HepG2 (cell line): ENCODE measurements at places on chromosomes 6 and 20. TPM values are rescaled to one million over a fixed set of nuclear protein-coding genes. Genes with fewer than 3 reads are reported as not detected.
A peak's percentile ranks its signal among the peaks of the same experiment; 100 is the strongest.

Gene TSBP1
- polyA plus RNA-seq = not detected in 2 replicates

Gene NRSN1
- not detected in 2 replicates for polyA plus RNA-seq

DNA sequence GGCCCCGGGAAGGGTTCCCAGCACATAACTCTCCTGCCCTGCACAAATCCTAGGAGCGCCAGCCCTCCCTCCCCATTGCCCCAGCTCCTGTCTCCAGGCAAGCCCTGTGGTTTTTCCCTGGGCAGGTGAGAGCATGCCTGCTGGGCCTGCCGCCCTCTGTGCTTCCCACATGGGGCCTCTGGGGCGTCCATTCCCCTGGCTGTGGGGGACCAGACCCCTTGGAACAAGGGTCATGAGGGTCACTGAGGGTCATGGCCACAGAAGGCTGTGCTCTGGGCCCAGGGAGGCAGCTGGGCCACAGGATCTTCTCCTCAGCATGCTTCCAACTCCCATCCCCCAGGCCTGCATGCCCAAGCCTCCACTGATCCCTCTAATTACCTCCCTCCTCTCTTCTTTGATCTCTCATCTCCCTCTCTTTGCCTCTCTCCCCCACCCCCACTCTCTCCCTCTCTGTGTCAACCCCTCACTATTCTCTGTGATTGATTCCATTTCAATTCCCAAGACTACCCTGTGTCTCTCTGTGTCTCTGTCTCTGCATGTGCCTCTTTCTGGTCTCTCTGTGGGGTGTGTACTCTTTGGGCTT is 6.1 kb downstream of the MDFI start:
- DNase-seq = peak; percentile 43

DNA sequence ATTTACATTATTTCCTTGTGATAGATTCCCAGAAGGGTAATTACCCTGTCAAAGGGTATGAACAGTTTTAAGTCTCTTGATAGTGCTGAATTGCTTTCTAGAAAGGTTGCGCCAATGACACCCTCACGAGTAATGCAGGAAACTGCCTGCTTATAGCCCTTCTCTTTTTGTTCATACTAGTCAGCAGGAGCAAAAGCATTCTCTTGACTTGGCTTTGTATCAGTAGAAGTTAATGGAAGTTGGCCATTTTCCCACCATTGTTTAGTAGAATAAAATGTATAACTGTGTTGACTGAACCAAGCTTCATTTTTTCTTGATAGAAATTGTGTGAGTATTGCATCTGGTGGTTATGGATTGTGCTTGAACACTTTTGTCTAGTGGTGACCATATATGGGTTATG is 100.1 kb downstream of the FARS2 start:
- no peak for DNase-seq
